ENCODE measurements at places on chromosomes 5 and 9. TPM values are rescaled to one million over a fixed set of nuclear protein-coding genes. Genes with fewer than 3 reads are reported as not detected.

The LCN15 gene
- not detected for total RNA-seq

The SCAI gene
- total RNA-seq: 4.8 TPM

The IRX1 gene
- 1.2 TPM for total RNA-seq

The FLT4 gene
- total RNA-seq: 5.8 TPM

The BTNL8 gene
- total RNA-seq: 0.43 TPM

The PCDHGA3 gene
- 22.9 TPM for total RNA-seq

The FOXD4L3 gene
- total RNA-seq: not detected

DNA sequence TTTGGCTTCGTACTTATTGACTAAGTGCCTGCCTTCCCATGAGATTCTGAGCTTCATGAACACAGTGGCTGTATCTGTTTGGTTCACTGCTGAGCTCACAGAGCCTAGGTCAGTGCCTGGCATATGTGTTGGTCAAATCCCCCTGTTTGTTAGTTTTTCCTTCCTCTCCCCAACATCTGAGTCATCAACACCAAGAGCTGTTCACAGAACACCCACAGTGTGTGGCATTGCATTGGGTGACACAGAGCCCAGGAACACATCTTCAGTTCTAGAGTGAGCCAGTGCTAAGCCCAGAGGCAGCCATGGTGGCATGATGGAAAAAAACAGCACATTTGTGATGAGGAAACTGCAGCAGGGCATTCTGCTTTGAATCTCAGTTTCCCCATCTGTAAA is 294.6 kb downstream of the SEC61B start:
- no peak for DNase-seq

DNA sequence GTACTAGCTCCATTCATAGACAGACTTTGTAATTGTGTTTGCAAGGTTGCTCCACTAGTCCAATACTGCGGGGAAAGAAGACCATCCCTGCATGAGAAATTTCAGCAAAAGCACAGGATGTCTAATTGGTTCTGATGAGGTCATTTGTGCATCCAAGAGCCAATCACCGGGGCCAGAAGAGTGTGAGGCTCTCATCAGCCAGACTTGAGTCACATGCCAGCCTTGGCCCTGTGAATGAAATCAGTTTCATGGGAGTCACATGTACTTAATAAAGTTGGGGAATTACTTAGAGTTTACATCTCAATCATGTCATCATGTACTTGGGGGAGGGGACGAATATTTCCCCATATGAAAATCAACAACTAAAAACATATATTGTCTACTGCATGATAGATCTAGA is 1236.0 kb downstream of the MAT2B start:
- no peak for DNase-seq

GRCh38 chr5:159353661-159354252 is 23.5 kb upstream of the IL12B start:
- DNase-seq: no peak

DNA sequence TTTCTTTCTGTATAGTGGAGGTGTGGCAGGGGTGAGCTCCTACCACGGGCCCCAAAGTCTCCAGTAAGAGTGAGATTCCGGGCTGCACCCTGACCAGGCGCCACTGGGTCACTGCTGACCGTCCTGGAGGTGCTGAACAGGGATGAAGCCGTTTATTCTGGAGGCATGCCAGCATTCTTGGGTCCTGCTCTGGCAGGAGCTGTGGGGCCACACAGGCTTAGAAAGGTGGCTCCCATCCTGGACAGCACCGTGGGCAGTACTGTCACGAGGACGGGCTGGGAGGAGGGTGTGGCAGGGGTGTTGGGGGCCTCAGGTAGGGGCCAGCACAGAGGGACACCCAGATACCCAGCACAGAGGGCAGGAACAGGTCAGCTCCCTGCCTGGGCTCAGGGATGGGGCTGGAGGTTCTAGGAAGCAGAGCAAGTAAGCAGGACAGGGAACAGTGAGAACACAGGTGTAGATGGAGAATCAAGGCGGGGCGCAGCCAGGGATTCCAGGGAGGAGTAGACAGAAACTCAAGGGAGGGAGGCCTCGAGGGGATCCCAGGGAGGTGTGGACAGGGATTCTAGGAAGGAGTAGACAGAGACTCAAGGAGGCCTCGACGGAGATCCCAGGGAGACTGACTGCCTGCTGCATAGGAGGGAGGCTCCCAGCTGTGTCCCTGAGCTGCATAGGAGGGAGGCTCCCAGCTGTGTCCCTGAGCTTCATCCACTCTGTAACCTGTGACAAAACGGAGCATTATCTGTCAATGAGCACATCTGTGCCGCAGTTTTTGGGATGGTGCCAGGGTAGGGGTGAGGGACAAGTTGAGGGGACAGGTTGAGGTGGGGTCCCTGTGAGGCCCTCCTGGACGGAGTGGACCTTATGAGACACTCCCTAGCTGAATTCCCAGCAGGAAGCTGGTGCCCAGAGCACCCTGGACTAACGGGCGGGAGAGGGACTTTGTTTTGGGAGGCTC is 1.1 kb upstream of the PLEKHG4B start:
- peak; percentile 66 for DNase-seq

DNA sequence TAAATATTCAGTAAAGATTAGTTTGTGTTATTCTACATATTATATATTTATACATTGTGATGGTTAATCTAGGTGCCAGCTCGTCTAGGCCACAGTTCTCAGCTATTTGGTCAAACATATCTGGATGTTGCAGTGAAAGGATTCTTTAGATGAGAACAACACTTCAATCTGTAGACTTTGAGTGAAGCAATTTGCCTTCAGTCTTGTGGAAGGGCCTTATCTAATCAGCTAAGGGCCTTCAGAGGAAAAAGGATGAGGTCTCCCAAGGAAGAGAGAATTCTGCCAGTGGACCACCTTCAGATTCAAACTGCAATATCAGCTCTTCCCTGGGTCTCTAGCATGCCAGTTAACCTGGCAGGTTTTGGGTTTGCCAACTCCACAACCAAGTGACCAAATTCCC is 112.0 kb downstream of the SH3TC2 start:
- DNase-seq: no peak

DNA sequence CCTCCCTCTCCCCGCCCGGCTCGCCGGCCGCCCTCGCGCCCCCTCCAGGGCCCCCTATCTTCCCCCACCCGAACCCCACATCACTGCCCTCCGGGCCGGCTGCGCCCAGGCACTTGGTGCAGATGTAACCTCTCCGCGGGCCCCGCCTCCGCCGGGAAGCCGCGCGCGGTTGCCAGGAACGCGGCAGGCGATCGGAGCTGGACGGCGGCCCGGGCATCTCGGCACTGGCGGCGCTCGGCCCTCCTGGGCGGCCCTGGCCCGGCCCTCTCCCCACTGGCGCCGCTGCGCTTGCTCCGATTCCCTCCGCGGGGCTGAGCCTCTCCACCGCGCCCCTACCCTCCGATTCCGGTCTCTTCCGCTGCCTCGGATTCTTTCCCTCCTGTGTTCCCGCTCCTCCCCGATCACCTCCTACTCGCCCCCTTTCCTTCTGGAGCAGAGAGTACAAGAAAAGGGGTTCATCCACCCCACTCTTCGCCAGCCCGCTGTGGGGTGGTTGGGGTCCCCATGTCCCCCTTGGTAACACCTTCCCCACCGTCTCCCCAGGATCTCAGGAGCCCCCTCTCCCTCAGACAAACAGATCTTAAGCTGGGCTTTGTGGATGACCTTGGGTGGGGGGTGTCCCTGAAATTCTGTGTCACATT is 70.6 kb downstream of the C9orf50 start:
- peak; percentile 92 for DNase-seq

DNA sequence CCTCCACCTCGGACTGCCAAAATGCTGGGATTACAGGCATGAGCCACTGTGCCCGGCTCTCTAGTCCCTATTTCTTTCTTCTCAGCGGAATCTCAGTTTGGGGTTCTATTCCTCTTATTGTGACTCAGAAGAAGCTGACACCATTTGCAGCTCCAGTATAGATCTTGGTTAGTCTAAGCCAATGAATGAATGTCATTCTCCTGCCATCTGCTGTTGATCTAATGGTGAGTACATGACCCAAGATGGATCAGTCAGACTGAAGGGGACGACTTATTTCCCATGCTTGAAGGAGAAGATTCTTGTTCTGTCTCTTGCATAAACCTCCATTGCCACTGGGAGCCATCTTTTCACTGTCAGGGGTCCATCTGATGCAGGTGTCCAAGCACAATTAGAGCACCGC is 76.0 kb upstream of the KLF9 start:
- no peak for DNase-seq

DNA sequence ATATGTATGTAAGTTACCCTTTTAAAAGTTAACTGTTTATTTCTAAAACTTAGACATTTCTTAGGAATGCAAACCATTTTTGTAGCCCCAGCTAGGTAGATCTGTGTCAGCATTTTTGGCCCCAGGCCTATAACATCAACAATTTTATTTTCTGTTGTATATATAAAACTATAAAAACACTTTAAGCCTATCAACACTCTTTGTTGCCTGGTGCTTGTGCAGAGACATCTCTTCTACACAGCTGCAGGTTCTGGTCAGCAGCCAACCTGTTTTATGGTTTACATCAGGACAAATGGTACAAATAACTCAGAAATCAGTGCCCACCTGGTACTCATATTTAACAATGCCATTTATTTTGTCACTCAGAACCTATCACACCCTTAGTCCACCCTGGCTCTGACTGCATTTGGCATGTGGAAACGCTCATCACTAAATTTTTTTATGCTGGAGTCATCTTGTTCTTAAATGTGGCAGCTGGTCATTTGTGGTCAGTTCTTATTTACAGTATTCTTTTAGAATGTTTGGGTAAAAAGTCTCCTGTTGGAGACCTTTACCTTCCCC is 173.4 kb downstream of the DNAH5 start:
- DNase-seq: no peak
